ENCODE measurements at places on chromosomes 1 and 21.

- no peak for DNase-seq
These were observed 711.2 kb downstream of the MRPL39 start for GRCh38 chr21:24895885-24896734.

- DNase-seq = no peak
These were observed 130.8 kb upstream of the SGIP1 start for GRCh38 chr1:66403007-66403731.

DNA sequence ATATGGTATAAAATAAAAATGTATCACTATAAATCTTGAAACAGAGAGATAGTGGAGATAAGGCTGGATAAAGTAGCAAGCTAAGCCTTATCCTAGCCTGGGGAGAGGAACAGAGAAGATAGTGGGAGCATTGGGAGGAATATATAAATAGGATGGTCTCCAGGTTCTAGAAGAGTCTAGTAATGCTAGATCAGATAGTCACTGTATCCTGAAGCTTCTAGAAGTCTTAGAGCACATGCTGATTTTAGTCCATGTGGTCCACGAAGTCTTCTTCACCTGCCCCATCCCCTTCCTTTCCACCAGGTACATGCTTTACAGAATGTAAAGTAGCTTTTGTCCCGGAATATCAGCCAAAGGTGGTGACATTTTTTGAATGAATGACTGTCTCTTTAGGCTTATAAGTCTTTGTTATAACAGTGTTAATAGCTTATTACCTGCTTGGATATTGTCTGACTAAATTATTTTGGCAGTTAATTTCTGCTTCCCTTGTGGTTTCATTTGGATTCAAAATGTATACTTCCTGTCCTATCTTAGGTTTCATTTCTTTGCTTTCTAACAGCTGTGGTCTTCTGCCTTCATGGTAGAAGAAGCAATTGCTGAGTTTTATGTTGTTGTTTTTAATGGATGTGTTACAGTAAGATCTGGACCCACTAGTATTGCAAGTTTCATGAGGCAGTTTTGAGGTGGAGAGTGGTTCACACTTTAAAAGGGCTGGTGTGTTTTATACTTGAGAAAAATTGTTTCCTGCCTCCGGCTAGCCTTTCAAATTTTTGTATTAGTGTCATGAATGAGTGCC, 5.9 kb downstream of the SMG7 start:
- DNase-seq = no peak

- no peak for DNase-seq
These were observed 1.2 kb downstream of the ZNF692 start for GRCh38 chr1:248857749-248858095.

GRCh38 chr1:3442331-3442730, 12.1 kb upstream of the ARHGEF16 start:
- DNase-seq = no peak

DNA sequence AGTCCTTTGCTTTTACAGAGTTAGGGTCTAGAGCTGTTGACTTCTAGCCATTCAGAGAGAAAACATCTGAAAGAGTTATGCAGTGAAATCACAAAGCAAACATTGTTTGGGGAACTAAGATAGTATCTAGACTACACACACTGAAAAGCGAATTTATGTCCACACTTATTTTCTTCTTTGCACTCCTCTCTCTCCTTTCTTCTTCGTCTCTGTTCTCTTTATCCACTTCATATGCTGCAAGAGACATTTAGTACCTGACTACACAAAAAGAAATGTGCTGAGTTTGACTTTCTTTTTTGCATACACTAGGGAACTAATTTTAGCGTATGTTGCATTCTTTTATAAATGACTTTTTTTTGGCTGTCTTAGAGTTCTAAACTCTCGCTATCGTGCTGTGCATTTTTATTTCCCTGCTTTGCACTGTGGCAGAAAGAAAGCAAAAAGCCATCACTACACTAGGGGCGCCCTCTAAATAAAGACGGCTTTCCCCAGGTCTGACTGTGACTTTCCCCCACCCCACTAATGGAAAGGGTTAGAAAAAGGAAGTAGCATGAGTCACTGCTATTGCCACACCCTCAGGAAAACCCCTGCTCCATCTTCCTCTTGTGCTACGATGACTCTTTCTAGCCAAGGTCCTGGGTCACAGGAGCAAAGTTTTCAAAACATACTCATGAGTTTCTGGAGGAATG, 65.7 kb downstream of the MAP3K7CL start:
- DNase-seq = no peak

- no peak for DNase-seq
These were observed 42.9 kb downstream of the SELENOF start for GRCh38 chr1:86871001-86871400.

- DNase-seq = no peak
These were observed 28.5 kb downstream of the COA7 start for GRCh38 chr1:52669696-52670095.

DNA sequence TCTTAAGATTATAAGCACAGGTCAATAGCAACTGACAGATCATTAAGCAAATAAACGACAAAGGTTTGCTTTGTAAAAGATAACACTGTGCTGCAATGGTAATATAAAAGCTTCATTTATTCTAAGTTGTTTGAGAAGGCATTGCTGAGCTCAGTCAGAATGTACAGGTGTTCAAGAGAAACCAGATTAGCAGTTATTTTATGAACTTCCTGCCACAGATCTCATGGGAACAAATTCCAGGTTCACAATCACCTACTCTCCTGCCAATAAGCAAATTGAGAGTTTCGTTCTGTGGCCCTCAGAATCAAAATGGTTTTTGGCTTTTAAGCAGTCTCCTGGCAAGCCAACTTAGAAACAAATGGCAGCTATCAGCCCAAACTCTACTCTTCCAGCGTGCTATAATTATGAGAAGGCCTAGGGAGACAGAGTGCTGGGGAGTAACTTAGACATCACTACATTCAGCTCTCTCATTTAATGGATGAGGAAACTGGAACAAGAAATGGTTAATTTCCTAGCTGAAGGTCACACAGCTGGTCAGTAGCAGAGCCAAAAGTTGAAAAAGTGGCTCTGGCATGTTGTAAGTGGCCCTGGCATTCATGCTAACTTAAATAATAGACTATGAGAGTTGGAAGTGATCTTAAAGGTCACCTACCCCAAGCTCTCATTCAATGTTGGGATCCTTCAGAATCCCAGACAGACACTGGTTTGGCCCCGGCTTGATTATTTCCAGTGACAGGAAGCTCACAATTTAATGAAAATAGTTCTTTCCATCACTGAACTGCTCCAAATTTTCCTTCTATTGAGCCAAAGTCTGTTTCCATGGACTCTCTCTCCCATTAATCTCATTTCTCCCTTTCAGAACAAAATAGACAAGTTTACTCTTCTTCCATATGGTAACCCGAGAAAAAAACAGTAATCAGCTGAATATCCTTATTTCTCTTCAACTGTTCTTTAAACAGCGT, 82.6 kb upstream of the EDEM3 start:
- no peak for DNase-seq

DNA sequence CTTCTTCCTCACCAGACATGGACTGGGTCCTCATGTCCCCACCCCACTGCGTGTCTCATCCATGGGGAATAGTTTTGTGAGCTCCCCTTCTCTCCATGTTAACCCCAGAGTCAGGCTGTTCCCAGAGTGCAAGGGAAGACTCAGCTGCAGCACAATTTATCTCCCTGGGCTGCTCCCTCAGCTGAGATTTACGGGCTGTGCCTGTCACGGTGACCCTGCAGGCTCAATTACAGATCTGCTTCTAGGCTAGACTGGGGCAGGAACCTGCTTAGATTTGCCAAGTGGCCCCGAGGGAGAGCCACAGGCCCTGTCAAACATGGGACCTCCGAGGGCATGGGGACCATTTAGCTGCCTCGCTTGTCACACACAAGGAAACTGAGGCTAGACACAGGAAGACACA, 37.8 kb downstream of the CDCP2 start:
- no peak for DNase-seq

DNA sequence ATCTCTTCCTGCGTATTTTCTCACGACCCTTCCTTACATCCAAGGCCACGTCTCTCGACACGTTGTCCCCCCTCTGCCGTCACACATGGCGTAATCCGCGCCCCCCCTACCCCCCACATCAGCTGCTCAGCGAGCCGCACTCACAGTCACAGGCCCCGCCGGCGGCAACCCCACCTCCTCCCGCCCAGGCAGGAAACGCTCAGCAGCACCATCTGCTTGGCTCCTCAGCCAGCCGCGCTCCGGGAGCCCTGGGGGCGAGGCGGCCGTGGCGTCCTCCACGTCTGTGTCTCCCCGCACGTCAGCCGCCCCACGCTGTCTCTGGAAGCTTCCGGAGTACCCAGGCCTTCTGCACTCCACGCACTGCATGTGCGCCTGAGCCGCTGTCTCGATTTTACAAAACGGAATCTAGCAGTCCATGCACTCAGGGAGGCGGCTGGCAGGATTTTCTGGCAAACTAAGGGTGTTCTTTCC, 64.6 kb downstream of the SIK1 start:
- DNase-seq = peak; percentile 79

DNA sequence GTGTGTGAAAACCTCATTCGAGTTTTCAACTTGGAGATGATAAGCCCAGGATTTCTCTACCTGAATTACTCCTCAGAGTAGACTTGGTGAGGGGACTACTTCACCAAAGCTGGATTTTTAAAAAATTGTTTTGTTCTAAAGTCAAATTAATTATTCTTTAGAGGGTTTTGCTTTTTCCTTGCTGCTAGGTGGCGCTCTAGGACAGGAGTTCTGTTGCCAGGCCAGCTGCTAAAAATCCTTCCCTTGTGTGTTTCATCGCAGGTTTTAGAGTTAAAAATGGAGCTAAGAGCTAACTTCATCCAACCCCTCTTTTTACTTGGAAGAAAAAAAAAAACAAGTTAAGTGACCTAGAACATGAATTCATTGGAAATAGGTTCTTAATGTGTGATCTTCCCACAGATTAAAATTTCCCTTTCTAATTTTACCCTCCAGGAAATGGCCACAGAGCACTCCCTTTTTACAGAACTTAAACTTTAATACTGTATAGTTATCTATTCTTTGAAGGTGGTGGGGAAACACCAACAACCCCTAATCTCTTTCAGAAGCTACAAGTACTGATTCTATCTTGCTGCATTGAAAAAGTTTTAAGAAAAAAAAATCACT, 36.7 kb upstream of the FAM163A start:
- DNase-seq = no peak

Measured in D721Med (cell line).